ENCODE measurements at places on chromosomes 16 and 17.

- DNase-seq, result no peak
Observed at GRCh38 chr17:81277946-81278693, 17.0 kb downstream of the SLC38A10 start.

DNA sequence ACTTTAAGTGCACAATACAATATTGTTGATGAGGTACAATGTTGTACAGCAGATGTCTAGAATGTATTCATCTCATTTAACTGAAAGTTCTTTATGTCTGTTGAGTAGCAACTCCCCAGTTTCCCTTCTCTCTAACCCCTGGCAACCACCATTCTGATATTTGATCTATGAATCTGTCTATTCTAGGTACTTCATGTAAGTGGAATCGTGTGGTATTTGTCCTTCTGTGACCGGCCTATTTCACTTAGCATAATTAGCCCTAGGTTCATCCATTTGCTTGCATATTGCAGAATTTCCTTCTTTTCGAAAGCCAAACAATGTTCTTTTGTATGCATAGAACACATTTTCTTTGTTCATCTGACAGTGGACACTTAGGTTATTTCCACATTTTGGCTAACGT, 10.8 kb downstream of the RGS9 start:
- no peak for DNase-seq

GRCh38 chr16:51524555-51525373, 373.7 kb upstream of the SALL1 start:
- no peak for DNase-seq

DNA sequence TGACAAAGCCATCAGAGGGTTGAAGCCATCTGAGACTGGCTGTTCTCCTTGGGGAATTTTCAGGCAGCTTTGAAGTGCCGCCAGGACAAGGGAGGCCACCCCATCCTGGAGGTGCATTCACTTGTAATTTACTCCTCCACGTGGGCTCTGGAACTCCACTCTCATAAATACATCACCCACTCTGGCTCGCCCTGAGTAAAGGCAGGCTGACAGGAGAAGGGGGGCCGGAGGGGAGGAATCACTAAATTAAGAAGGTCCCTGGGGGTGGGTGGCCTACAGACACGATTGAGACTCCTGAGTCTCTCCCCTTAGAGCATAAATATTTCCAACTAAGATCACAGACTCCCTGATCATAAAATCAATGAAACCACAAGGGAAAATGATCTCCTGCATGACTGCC, 56.3 kb upstream of the HNF1B start:
- DNase-seq, result no peak

DNA sequence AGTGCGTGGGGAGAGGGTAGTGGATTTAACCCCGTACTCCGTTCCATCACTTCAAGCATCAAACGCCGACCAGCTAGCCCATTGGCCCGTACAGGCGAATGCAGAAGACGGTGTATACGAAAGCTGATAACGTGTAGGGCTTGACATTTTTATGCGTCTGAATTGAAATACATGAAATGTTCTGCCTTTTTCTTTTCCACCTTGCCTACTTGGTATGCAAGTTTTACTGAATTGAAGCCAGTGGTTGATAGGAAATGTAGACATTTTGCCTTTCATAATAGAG, 834 bp upstream of the STAT3 start:
- no peak for DNase-seq

DNA sequence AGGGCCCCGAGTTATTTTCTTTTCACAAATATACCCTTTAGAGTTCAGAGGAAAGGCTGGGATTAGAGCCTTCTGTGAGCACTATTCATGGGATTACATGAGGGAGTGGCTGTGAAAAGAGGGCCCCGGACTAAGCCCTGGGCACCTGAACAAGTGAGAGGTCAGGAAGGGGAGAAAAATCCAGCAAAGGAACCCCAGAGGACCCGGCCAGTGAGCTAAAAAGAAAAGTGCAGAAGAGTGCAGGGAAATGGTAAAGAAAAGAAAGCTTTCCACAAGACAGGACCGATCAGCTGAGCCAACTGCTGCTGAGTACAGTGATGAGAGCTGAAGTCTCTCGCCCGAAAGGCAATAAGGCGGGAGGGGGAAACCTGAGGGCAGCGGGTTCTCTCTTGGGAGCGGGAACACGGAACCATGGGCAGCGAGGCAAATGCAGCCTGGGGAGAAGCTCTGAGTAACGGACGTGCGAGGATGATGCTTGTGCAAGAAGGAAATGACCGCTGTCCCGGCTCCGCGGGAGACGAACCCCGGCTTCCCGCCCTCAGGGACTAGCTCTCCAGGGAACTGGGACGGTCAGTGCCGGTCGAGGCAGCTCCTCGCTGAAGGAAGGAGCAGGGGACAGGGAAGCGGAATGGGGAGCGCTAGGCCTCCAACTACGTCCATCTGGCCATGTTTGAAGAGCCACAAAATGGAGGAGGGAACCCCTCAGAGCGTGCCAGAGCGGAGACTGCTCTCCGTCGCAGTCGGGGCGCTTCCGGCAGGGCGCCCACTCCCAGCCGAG, 665 bp upstream of the ALDH3A2 start:
- peak; percentile 20 for DNase-seq

DNA sequence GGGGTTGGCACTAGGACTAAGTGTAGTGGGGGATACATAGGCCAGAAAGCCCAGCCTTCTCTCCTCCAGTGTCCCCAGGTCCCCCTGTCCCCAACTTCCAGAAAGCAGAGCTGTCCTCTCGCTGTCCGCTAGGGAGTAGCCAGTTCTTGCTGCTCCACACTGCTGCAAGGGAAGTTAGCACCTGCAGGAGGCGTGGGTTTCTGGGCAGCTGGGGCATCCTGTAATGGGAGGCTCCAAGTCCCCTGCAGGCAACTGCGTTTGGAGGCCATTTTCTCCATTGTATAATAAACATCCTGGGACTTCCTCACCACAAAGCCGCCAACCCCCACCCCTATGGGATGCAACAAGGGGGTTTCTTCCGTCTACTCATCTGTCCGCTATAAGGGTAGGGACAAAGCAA, 1.7 kb downstream of the RPRML start:
- DNase-seq, result peak; percentile 69

DNA sequence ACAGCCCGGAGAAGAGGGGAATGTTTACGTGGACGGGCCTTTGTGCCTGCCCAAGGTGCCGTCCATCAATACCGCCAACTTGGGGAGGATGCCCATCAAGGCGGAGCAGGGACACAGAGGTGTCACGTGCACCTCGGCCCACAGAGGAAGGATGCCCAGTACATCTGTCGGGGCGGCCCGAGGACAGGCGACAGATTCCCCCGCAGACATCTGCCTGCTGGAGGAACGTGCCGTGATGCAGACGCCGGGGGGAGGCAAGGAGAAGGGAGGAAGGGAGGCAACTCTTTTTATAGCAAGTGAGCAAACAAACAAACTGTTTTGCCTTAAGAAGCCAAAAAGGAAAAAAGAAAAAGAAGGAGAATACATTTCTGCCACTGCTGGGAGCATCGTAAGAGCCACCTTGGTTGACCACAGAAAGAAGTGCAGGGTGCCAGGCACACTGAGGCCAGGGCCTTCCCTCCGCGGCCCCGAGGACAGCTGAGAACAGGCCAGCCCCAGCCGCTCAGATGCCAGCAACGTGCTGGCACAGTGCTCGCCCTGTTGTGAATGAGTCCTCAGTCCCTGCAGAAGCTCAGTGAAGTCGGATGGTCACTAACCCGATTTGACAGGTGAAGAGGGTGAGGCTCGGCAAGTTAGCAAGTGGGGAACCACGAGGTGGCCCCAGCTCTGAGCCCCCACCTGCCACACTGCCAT, 146.4 kb downstream of the RBFOX3 start:
- DNase-seq, result no peak

GRCh38 chr16:89931305-89931896, 8.3 kb downstream of the TUBB3 start:
- no peak for DNase-seq

DNA sequence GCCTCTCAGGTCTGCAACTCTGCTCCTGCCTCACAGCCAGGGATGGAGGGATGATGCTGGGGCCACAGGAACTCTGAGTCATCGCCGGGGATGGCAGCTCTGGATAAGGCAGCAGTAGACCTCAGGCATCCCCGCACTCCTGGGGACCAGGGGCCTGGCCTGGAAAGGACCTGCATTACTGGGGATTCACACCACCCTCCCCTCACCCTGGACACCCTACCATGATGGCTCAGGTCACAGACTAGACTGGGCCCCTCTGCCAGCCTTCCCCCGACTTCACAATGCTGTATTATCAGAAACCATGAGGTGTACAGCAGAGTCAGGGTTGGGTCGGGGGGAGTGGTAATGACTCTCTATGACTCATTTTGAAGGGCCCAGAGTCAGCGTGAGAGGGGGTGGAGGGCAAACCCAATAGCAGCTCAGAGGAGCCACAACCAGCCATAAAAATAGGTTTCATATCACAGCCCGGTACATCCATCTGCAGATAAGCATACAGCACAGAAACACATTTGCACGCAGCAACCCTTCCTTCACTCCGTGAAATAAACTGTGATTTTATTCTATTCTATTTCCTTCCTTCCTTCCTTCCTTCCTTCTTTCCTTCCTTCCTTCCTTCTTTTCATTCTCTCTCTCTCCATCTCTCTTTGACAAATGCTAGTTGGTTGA, 28.8 kb downstream of the DYNLRB2 start:
- DNase-seq, result no peak

GRCh38 chr16:68147444-68147843, 62.3 kb downstream of the NFATC3 start:
- no peak for DNase-seq

DNA sequence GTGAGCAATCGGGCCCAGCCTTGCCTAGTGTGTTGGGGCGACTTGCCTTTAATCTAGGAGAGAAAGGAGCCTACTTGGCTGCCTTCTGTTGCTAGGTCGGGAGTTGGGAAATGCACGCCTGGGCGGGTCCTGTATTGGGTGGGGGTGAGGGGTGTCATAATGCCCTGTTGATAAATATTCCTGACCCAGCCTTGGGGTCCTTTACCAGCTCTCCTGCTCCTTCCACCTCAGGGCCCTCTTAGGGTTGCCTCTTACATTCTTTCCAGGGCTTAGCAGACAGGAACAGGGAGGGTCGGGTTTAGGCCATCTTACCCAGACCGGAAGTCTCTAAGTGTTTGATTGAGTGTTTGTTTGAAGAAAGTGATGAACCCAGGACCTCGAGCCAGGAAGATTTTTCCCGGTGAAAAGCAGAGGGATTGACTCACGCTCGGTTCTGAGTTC, 112.9 kb downstream of the SEC14L1 start:
- DNase-seq, result no peak

DNA sequence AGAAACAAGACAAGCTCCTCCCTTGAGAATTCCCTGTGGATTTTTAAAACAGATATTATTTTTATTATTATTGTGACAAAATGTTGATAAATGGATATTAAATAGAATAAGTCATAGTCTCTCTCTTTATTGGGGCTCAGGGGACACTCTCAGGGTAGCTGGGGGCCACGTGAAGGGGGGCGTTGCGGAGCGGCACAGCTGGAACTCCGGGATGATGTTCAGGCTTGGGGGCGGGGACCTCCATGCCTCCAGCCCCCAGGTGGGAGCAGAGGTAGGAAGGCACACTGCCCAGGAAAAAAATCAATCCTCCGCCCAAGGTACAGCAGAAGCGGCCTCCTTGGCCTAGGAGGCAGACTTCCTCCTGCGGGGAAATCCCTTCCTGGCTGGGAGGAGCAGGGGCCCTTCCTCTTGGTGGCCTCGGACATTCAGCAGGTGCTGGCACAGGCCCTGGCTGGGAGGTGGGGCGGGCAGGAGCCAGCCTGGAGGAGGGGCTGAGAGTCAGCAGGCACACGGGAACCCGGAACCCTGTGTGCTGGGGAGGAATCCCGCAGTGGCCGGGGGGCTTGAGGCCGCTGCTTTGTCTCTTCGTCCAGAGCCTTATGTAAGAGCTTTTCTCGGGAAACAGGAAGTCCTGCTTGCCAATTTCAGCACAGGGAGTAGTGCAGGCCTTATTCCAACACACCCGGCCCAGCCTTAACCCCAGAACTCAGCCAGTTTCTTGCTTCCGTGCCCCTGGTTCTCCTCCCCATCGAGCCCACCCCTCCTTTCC, 591 bp upstream of the TNFSF13 start:
- DNase-seq, result no peak

- DNase-seq, result no peak
Observed at GRCh38 chr17:77449373-77449907, 308.7 kb downstream of the SEC14L1 start.

GRCh38 chr16:49563666-49564065, 190.1 kb downstream of the C16orf78 start:
- DNase-seq, result no peak

DNA sequence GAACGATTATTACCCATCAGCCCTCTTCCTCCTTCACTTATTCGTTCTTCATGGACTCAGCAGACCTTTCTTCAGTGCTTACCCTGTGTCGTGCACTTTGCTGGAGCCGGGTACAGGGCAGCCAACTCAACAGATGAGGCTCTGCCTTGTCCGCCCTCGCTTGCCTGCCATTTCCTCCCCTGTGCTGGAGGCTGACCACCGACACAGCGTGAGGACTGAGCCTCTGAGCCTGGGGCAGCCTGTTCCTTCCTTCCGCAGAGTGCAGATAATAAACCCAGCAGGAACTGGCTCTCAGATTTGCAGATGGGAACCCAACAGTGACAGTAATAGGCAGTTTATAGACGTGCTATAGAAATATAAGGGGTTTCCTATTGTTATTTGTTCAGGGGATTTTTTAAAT, 7.0 kb upstream of the SLC39A11 start:
- no peak for DNase-seq

- no peak for DNase-seq
Observed at GRCh38 chr17:199806-200545, 18.5 kb upstream of the DOC2B start.

DNA sequence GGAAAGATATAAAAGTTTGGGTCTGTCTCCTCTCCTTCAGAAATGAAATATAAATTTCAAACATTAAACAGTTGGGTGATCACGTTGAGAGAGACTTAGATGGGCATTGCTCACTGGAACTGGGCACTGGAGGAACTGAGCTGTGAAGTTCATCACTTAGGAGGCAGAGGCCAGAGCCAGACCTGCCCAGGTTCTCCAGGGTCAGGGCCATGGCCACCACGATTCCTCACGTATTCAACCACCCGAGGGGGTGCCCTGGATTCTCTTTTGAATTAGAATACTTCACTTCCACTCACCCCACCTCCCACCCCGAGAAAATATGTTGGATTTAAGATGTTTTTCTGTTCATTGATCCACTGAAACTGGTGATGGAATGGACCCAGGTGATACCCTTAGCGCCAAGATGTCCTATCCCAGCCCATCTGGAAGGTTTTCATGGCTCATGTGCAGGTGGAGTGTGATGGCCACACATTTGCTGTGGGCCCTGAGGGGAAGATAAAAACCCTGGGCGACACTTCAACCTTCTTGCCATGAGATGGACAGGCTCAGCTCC, 6.1 kb downstream of the PRR29 start:
- DNase-seq, result no peak
